Dermis microvascular lymphatic vessel endothelial cell (primary cell): ENCODE measurements at places on chromosomes 3 and 15. TPM values are rescaled to one million over a fixed set of nuclear protein-coding genes. Genes with fewer than 3 reads are reported as not detected.

PIF1 gene
- 4.4 and 9.0 TPM in 2 replicates for total RNA-seq

SATB1 gene
- total RNA-seq: 3.3 and 5.6 TPM in 2 replicates

NAALADL2 gene
- total RNA-seq: under 0.01 and 0.13 TPM in 2 replicates

CRYGS gene
- 0.77 and 0.89 TPM in 2 replicates for total RNA-seq

FBLN2 gene
- total RNA-seq: 2.7 and 10.4 TPM in 2 replicates

SAMMSON gene
- not detected in 2 replicates for total RNA-seq

PCOLCE2 gene
- total RNA-seq: 0.13 TPM in 2 replicates

BUB1B gene
- total RNA-seq: 8.5 and 20.2 TPM in 2 replicates

TMEM40 gene
- total RNA-seq: 0.13 TPM in 1 of 2 replicates, not detected in the other

HHLA2 gene
- not detected in 2 replicates for total RNA-seq

CSTA gene
- not detected in 2 replicates for total RNA-seq

GPR62 gene
- total RNA-seq: under 0.01 TPM in 1 of 2 replicates, not detected in the other

COL7A1 gene
- under 0.01 and 0.13 TPM in 2 replicates for total RNA-seq

CCDC54 gene
- total RNA-seq: not detected in 2 replicates

CALML4 gene
- total RNA-seq: 1.3 and 1.4 TPM in 2 replicates

ZBBX gene
- 0.13 TPM in 1 of 2 replicates, not detected in the other for total RNA-seq

TMC3 gene
- not detected in 2 replicates for total RNA-seq

GP9 gene
- total RNA-seq: not detected in 2 replicates

IP6K2 gene
- 31.1 and 47.2 TPM in 2 replicates for total RNA-seq

DNA sequence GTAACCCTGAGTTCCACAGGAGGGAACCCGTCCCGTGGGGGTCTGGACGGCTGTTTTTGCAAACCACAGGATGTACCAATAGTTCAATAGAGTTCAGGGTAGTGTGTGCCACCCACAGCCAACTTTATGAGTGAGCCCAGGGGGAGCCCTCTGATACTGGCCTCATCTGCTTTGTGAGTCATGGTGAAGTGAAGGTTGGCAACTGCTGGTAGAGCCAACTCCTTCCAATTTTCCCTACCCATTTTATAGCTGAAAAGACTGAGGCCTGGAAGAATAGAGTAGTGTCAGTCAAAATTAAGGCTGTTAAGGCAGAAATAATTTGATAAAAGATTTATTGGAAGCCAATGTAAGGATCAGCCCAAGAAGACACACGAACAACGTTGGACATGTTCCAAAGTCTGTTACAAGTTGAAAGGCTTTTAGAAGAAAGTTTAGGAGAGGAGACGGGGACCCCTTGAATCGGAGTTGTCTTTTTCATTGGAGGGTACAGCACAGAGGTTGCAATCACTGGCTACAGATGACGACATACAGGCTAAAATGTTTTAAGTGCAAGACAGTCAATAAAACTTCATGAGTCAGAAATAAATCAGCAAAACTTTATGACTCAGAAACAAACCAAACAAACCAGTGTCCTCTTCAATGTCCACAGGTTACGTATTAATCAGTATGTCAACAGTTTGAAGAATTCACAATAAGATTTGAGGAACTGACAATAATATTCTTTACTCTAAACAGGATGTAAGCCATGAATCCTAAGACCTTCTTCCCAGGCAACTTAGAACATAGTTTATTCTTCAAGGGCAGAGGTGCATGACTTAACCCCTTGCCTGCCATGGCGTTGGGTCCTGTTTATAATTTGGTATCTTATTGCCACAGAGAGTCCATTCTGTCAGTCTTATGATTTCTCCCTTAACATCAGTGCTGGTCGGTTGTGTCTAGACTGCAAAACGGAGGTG lies 62.9 kb upstream of the NR2E3 start:
- peak; percentile 79 for DNase-seq

DNA sequence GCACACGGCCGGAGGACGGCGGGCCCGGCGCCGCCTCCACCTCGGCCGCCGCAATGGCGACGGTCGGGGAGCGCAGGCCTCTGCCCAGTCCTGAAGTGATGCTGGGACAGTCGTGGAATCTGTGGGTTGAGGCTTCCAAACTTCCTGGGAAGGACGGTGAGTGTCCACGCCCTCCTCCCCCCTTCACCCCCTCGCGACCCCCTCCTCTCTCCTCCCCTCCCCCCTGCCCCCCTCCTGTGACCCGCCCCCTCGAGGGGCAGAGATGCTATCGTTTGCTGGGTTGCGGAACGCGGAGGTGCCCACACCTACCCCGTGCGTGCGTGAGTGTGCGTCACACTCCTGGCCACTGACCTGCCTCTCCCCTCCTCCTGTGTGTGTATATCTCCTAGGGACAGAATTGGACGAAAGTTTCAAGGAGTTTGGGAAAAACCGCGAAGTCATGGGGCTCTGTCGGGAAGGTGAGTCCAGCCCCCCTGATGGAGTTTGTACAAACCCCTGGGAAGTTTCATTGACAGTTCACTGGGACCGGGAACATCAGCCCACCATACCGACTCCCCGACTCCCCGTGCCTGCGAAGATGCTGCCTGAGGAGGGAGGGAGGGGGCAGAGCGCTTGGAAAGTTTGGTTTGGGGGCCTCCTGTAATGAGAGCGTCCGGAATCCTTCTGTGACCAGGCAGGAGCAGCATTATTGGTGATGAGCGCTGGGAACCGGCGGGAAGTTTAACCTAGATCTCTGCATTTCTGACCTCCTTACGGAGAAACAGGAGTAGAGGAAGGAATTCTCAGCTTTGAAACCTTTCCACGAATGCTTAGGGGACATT lies 795 bp upstream of the SCAANT1 start:
- DNase-seq: no peak

GRCh38 chr15:62173215-62173614 lies 8.1 kb upstream of the C2CD4B start:
- DNase-seq: peak; percentile 97

DNA sequence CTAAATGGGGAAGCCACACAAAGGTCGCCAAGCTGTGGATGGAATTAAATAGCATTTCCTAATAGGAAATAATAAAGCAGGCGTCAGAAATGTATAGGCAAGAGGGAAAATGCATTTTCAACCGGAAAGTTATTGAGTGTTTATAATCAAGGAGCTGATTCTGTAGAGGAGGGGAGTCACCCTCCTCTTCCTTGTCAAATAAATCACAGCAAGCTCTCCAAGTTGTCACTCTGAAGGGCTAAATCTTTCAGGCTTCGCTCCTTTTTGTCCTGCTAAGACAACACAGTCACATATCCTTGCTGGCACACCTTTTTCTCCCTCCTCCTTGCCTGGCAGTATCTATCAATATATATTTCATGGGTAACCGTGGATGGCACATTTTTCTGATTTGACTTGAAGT lies 338.4 kb downstream of the SATB1 start:
- no peak for DNase-seq

DNA sequence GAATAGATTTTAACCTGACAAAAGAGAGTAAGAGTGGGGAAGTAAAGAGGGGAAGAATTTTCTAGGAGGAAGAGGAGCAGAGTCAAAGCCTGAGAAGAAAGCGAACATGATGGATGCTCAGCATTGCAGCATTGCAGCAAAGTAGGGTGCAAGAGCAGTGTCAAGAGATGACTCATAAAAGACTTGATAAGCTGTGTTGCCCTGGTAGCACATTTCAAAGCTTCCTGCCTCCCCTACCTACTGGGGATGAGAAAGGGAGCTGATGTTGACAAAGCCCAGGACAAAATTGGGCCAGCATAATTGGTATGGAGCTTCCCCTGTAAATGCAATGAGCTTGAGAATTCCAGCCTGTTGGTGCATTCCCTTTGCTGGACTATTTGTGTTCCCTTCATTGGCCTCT lies 121.6 kb upstream of the ST8SIA2 start:
- DNase-seq: no peak

GRCh38 chr3:116254541-116254940 lies 190.7 kb downstream of the LSAMP start:
- no peak for DNase-seq

GRCh38 chr3:98733812-98734281 lies 29.3 kb upstream of the ST3GAL6 start:
- DNase-seq: peak; percentile 17

GRCh38 chr15:98506172-98506571 lies 142.2 kb upstream of the IGF1R start:
- no peak for DNase-seq

GRCh38 chr3:196063049-196063448 lies 18.8 kb downstream of the TFRC start:
- DNase-seq: no peak

GRCh38 chr3:157398598-157398997 lies 38.1 kb upstream of the PTX3 start:
- DNase-seq: no peak

DNA sequence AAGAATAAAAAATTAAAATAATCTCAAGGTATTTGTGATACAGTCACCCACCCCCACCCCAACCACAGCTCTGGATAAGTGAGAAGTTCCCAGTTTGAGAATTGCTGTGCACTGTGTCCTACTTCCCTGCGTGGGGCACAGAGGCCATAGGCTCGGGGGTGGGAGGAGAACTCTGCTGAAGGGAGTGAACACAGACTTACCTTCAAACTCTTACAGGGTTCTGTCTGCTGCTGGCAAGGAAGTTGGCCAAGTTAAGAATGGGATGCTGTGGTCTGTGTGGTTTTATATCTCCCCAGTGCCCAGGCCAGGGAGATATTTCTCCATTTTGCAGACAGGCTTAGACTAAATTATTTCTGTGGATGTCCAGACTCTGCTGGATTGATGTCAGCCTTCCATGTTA lies 37.6 kb downstream of the SPTSSB start:
- DNase-seq: no peak

GRCh38 chr3:112302881-112303763 lies 9.1 kb upstream of the SLC9C1 start:
- DNase-seq: no peak

- no peak for DNase-seq
Observed at GRCh38 chr3:138818185-138818860, 16.4 kb downstream of the PIK3CB start.

DNA sequence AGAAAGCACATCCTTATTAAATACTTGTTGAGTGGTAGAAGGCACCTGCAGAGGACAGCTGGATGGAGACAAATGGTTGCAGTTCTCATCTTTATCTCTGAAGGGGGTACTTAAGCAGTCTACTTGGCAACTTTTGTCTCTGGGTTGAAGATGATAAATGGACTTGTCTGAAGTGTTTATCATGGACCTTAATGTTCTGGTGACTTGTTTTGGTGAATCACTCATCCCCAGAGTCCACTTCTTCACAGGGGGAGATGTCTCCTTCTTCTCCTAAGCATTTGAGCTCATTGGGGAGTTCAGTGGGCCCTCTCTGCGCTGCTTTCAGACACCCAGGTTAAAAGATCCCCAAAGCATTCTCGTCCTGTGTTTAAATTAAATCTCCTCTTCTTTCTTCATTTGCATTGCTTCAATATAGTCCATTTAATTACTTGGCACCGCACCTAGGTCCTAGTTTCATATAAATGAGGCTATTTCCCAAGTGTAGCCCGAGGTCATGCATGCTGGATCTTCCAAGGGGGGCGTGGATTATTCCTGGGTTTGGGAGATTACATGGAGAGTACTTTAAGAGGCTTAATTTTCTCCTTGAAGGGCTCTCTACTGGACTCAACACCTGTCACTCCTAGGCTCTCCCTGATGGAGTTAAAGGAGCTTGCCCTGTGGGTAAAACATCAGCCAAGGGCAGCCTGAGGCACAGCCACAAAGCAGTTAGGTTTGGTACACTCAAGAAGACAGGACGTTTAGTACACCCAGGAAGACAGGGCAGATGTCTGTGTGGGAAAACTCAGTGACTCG lies 239.3 kb upstream of the C2CD4B start:
- DNase-seq: no peak

- DNase-seq: peak; percentile 31
Observed at GRCh38 chr3:112355307-112355687, 22.3 kb downstream of the CD200 start.

DNA sequence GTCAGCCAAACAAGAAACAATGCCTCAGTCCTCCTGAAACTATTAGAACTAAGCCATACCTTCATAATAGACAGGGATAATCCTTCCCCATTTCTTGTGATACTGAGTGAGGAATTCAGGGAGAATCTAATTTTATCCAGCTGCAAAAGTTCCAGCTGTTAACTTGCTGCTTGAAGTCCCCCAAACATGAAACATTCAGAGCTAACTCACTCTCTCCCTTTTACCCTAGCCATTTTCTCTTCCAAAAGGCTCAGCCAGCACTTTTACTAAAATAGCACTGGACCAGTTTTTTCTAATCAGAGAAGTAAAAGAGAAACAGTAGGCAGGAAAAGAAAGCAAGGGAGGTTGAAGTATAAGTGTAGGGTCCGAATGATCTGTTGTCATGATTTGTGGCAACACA lies 268.1 kb downstream of the TAFA4 start:
- no peak for DNase-seq

DNA sequence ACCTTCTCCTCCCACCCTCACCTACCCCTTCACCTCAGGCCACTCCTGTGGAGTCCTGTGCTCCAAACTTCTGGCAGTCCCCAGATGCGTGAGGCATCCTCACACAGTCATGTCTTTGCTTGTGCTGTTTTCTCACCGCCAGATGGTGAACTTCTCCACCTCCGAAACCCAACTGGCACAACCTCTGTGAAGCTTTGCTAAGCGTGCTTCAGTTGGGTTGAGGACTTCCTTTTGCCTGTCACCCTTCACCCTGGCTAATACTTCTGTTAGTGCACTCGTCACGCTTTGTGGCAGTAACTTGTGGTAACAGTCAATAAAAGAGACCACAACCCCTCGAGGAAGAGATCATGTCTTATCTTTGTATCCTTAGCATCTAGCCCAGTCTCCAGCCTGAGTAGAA lies 42.0 kb upstream of the SKOR1 start:
- no peak for DNase-seq

- DNase-seq: peak; percentile 54
Observed at GRCh38 chr3:53254509-53255422, 1.1 kb downstream of the TKT start.

DNA sequence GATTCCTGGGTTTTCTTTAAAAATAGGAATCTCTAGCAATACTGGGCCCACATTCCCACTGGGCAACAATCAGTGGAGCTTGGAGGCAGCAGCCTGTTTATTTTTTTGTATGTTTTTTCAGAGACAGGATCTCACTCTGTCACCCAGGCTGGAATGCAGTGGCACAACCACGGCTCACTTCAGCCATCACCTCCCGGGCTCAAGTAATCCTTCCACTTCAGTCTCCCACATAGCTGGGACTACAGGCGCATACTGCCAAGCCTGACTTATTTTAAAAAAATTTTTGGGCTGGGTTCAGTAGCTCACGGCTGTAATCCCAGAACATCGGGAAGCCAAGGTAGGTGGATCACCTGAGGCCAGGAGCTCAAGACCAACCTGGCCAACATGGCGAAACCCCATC lies 29.1 kb upstream of the GNB5 start:
- no peak for DNase-seq

GRCh38 chr3:49020330-49021212 lies 1.4 kb upstream of the NDUFAF3 start:
- DNase-seq: no peak

GRCh38 chr3:29690686-29691353 lies 409.9 kb downstream of the RBMS3 start:
- DNase-seq: no peak

DNA sequence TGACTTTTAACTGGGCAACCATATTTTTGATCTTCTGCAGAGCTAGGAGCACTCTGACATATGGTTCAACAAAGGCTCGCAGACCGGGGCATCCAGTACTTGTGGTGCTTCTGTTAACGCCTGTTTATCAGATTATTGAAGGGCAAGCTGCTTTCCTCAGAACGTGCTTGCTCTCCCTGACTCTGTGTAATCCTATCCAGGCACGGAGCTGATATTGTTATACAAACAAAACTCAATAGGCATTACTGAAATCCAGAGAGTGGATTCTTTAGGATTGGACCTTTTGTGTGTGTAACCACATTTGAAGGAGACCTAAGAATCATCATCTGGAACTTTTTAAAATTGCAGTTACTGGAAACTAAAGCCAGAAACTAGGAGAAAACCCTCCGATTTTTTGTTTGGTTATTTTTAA lies 246.5 kb downstream of the PTPRG start:
- no peak for DNase-seq

GRCh38 chr15:45435124-45435903 lies 57.0 kb upstream of the GATM start:
- DNase-seq: no peak
